ENCODE measurements at places on chromosomes 3 and 15.

DNA sequence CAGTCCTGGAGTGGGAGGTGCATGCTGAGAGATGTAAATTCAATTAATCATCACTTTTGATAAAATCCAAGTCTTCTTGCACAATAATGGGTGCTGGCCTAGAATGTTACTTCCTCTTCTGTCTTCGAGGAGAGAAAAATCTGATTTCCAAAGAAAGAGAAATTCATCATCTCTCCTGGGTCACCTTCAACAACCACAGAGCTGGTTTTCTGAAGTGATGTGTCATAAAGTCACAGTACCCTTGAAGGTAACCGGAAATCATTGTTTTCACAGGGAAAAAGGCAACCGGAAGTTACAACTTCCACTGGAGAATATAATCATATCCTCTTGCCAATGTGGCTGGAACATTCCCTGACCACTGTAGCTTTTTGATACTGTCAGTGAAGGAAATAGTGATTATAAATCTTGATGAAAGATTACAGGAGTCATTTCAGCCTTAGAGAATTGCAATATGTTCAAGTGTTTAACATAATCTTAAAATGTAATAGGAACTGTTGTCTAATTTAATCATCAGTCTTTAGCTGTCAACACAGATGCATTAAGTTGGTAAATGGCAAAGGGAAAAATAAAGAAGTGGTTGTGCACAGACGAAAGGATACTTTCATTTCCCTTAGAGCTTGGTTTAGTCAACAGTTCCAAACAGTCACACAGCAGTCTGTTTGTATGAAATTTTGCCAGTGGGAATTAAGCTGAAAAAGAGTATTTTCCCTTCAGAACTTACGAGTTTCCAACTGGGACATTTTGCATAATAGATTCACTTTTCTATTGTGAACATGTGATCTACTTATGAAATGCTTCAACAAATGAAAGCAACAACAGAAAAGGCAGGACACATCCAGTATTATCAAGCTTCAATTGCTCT is 106.5 kb upstream of the SLC4A7 start:
- DNase-seq, result no peak

DNA sequence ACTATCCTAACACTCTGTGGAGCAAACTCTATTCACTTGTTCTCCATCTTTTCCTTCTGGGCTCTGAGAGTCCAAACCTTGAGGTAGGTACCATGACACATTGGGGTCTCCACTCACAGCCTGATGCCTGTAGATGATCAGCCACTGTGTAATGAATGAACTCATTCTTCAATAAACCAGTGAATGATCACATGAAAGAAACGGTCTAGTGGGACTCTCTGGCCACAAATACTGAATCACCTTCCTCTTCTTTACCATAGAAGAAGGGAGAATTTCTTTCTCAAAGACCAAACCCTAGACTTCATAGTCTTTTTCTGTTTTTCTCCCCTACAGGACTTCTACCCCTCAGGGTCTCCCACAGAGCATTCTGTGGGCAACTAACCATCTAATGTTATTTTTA is 20.5 kb upstream of the ABHD2 start:
- DNase-seq, result no peak

- DNase-seq, result no peak
Measured at GRCh38 chr15:74196175-74196574, 6.4 kb downstream of the STRA6 start.

GRCh38 chr15:39497759-39498565 is 82.9 kb upstream of the THBS1 start:
- DNase-seq, result no peak

DNA sequence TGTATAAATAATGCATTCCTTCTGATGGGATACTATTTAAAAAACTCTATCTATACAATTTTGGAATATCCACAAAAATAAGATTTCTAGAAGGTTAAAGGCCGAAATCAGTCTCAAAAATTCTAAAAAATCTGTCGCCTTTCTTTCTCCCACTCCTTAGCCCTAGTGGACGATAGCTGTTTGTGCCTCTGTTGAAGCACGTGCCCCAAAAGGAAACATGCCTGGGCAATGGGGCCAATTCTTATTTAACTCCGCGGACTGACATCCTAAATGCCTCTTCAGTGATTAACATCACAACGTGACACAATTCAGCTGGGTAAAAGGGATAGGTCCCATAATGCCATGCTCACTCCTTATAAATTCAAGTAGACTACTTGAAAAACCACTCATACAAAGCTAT is 65.1 kb downstream of the GAP43 start:
- no peak for DNase-seq

GRCh38 chr15:50145451-50145872 is 26.4 kb upstream of the ATP8B4 start:
- DNase-seq, result no peak

DNA sequence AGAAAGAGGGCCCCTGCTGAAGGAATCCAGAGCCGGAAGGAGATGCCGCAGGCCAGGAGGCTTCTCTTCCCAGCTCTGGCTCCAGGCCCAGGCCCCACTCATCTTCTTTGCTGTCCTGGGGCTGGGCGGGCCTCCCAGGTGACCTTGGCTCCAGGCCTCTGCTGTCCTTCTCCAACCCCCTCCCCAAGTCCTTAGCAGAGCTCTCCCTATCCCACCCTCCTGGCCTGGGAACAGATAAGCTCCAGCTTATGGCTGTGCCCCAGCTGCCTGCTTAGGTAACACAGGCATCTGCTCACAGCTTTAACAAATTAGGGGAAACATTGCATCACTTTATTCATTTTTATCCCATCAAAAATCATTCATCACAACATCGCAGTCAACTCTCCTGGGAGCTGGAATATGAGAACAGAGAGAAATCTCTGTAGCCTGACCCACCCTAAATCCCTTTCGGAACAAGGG is 86.9 kb downstream of the SEMA5B start:
- no peak for DNase-seq

DNA sequence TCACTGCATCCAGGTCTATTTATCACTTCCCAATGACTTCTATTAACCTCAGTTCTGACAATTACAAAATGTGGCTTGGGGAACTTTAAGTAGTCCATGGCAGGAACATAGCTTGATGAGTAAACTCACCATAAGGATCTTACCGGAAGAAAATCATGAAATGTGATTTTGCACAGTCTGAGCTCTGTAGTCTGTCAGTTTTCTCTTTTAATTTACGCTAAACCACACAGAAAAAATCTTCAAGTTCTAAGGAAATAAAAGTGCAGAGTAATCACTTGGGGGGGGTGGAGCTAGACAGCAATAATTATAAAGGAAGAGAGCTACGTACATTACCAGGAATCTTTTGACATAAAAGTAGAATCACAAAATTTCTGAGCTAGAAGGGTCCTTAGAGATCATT is 9.2 kb downstream of the TBC1D5 start:
- DNase-seq, result no peak

- DNase-seq, result no peak
Measured at GRCh38 chr3:150306083-150306482, 102.0 kb upstream of the TSC22D2 start.

- no peak for DNase-seq
Measured at GRCh38 chr3:83438188-83438587, 1520.6 kb upstream of the CADM2 start.

DNA sequence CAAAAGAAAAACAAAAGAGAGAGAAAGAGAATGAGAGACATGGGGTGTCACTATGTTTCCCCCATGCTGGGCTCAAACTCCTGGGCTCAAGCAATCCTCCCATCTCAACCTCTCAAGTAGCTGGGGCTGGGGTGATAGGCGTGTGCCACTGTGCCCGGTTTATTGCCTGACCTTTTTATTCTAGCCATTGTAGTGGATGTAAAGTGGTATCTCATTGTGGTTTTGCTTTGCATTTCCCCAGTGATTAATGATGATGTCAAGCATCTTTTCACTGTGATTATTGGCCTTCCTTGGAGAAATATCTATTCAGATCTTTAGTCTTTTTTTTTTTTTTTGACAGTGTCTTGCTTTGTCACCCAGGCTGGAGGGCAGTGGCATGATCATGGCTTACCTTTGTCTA is 37.7 kb upstream of the GK5 start:
- no peak for DNase-seq
